ENCODE measurements at places on chromosomes 12 and 14. TPM values are rescaled to one million over a fixed set of nuclear protein-coding genes. Genes with fewer than 3 reads are reported as not detected.

Gene MDGA2
- 0.63 TPM for polyA plus RNA-seq

Gene ETFBKMT
- 0.87 TPM for polyA plus RNA-seq

DNA sequence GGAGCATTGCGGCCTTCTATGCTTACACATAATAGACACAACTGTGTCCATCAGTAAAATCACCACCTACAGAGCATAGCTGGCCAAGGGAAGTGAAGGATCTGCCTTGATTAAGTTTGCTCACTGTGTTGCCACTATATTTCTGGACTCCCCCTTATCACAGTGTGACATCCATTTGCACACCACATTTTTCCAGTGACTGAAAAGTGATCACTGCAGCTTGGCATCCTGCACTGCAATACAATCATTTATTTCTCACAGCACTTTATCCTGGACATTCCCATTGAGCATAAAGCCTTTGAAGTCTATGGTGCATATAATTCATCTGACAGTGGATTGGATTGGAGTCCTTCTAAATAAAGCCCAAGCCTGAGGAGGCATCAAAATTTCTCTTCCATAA, 217.2 kb downstream of the NOVA1 start:
- H3K36me3 ChIP-seq = no peaks in the 10 kb centered on the region
- H3K27me3 ChIP-seq = no peaks in the 10 kb centered on the region
- no peaks in the 10 kb centered on the region for H3K4me1 ChIP-seq
- DNase-seq = no peak
- H3K4me3 ChIP-seq = no peak overlapping the region

GRCh38 chr12:11884116-11884515, 186.6 kb upstream of the BCL2L14 start:
- H3K27ac ChIP-seq = no peak overlapping the region
- H3K4me3 ChIP-seq = no peak overlapping the region
- DNase-seq = no peak
- no peaks in the 10 kb centered on the region for H3K36me3 ChIP-seq
- no peaks in the 10 kb centered on the region for H3K4me1 ChIP-seq
- no peaks in the 10 kb centered on the region for H3K27me3 ChIP-seq

DNA sequence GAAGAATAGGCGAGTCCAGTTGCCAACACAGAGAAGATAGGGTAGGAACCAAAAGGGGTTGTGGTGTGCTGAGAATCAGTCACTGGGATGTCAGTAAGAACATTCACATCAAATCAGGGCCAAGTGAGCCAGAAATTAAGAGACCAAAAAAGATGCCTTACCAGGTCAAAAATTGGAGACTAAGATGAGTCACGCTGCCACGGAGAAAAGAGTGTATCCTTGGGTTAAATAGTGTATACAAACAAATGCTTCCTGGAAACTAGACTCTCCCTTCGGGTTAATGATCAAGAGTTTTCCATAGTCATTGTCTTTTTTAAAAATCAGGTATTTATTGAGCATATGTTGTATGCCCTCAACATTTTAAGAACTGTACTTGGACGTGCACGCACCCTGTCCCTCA, 45.2 kb upstream of the BAZ1A start:
- H3K27ac ChIP-seq = no peak overlapping the region
- H3K36me3 ChIP-seq = no peaks in the 10 kb centered on the region
- no peaks in the 10 kb centered on the region for H3K27me3 ChIP-seq
- DNase-seq = no peak
- no peaks in the 10 kb centered on the region for H3K4me1 ChIP-seq

DNA sequence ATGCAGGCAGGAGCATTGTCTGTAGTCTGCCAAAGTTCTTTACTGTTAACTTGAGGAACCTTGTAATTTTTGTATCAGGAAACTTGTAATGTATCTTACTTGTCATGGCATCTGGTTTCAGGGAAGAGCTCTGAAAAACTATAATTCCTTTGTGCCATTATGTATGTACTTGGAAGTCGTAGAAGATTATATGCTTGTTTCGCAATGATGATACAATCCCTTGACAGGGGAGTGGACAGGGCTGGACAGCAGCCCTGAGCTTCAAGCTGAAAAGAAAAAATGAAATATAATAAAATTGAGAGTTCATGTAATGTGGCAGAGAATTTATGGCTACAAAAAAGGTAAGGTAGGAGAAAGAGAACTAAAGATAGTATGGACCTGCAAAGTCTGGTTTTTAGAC, 7.4 kb upstream of the DLGAP5 start:
- H3K27me3 ChIP-seq = no peaks in the 10 kb centered on the region
- H3K27ac ChIP-seq = no peak overlapping the region
- H3K4me1 ChIP-seq = peaks cover 13% of the 10 kb centered on the region
- DNase-seq = no peak
- no peaks in the 10 kb centered on the region for H3K36me3 ChIP-seq
- no peak overlapping the region for H3K4me3 ChIP-seq

- no peaks in the 10 kb centered on the region for H3K36me3 ChIP-seq
- H3K4me3 ChIP-seq = no peak overlapping the region
- H3K27ac ChIP-seq = no peak overlapping the region
- DNase-seq = no peak
- H3K4me1 ChIP-seq = peaks cover 6% of the 10 kb centered on the region
Measured at GRCh38 chr14:33956640-33957039, 5.8 kb upstream of the EGLN3 start.

DNA sequence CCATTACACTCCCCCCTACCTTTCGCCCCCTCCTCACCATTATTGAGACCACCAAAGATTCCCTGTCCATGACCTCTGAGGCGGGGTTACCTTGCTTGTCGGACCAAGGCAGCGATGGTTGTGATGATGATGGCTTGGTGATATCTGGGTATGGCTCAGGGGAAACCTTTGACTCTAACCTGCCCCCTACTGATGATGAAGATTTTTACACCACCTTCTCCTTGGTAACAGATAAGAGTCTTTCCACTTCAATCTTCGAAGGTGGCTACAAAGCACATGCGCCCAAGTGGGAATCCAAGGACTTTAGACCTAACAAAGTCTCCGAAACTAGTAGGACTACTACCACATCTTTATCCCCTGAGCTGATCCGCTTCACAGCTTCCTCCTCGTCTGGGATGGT, 350.2 kb downstream of the DIO2 start:
- H3K27me3 ChIP-seq = no peaks in the 10 kb centered on the region
- H3K4me1 ChIP-seq = no peaks in the 10 kb centered on the region
- no peaks in the 10 kb centered on the region for H3K36me3 ChIP-seq
- H3K27ac ChIP-seq = no peak overlapping the region

DNA sequence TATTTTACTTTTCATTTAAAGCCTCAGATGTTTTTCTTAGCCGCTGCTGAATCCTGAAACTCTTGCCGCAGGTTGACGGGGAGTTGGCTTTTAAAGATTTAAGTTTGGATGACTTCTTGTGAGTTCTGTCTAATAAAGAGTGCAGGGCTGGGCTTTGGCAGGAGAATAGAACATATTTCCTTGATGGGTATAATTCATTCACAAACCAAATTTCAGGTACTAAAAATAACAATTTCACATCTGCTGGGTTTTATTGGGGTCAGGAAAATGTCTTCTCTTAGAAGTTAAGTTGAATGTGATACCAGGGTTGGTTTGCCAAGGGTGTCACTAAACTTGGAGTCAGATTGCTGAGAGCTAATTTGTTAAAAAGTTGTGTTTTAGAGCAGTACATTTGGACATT, 9.7 kb downstream of the SP1 start:
- no peak for DNase-seq
- 0 out of 2 replicates have a peak, but pooled peaks cover 3% of the 10 kb centered on the region for H3K4me1 ChIP-seq
- H3K36me3 ChIP-seq = peaks cover 11% of the 10 kb centered on the region
- no peak overlapping the region for H3K4me3 ChIP-seq
- H3K27ac ChIP-seq = no peak overlapping the region
- H3K27me3 ChIP-seq = no peaks in the 10 kb centered on the region

GRCh38 chr14:81382517-81383225, 17.5 kb downstream of the STON2 start:
- 0 out of 2 replicates have a peak, but pooled peaks cover 5% of the 10 kb centered on the region for H3K36me3 ChIP-seq
- H3K4me3 ChIP-seq = no peak overlapping the region
- no peaks in the 10 kb centered on the region for H3K27me3 ChIP-seq
- no peak for DNase-seq
- H3K4me1 ChIP-seq = peaks cover 32% of the 10 kb centered on the region

DNA sequence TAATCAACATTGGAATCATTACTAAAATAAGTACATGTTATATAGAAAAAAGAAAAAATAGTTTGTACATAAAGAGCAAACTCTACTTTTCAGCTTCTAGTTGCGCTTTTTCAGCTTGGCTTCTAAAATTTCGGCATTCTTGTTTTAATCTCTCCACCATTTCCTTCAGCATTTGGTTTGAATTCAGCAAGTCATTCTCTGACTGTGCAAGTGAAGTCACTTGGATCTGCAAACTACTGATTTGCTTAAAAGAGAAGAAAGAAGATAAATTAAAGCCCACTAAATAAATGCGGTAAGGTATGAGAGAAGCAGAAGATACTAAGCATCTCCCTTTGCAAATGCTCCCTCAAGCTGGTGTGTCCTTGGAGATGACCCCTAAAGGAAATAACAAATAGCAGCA, 126.3 kb downstream of the CEP83 start:
- H3K27ac ChIP-seq = no peak overlapping the region
- H3K4me3 ChIP-seq = no peak overlapping the region
- no peaks in the 10 kb centered on the region for H3K27me3 ChIP-seq
- no peaks in the 10 kb centered on the region for H3K36me3 ChIP-seq

- no peaks in the 10 kb centered on the region for H3K27me3 ChIP-seq
- H3K4me1 ChIP-seq = no peaks in the 10 kb centered on the region
- no peak overlapping the region for H3K4me3 ChIP-seq
- no peak overlapping the region for H3K27ac ChIP-seq
Measured at GRCh38 chr12:94500831-94501567, 41.3 kb upstream of the CEP83 start.

- no peak overlapping the region for H3K4me3 ChIP-seq
- DNase-seq = no peak
- no peak overlapping the region for H3K27ac ChIP-seq
- no peaks in the 10 kb centered on the region for H3K36me3 ChIP-seq
Measured at GRCh38 chr12:94128280-94128679, 20.1 kb upstream of the PLXNC1 start.

DNA sequence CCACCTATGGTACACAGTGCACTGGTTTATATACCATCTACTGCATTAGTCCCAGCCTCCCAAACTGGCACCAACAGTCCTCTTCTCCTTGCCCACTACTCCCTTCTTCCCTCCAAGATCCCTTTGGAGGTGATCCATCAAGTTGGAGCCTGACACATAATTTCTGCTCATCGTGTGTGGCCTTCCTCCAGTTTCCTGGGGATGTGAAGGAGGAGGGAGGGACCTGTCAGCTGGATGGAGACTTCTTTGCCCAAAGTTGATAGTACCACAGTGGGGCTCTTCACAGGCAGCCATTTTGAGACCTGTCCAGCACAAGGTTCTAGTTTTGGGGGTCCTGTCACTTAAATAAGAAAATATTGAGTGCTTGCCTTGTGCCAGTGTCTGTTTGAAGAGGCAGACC, 17.1 kb upstream of the CTDSP2 start:
- peaks cover 35% of the 10 kb centered on the region for H3K27me3 ChIP-seq
- peaks cover 14% of the 10 kb centered on the region for H3K4me1 ChIP-seq
- H3K27ac ChIP-seq = no peak overlapping the region
- H3K4me3 ChIP-seq = no peak overlapping the region
- DNase-seq = no peak

- no peaks in the 10 kb centered on the region for H3K36me3 ChIP-seq
- H3K4me1 ChIP-seq = peaks cover 5% of the 10 kb centered on the region
- H3K4me3 ChIP-seq = no peak overlapping the region
- no peak for DNase-seq
- no peak overlapping the region for H3K27ac ChIP-seq
Measured at GRCh38 chr12:89238593-89238992, 113.7 kb downstream of the DUSP6 start.

GRCh38 chr12:64493513-64493912, 41.6 kb downstream of the TBK1 start:
- peaks cover 48% of the 10 kb centered on the region for H3K36me3 ChIP-seq
- H3K4me1 ChIP-seq = no peaks in the 10 kb centered on the region
- H3K27me3 ChIP-seq = no peaks in the 10 kb centered on the region
- H3K4me3 ChIP-seq = no peak overlapping the region
- no peak for DNase-seq

DNA sequence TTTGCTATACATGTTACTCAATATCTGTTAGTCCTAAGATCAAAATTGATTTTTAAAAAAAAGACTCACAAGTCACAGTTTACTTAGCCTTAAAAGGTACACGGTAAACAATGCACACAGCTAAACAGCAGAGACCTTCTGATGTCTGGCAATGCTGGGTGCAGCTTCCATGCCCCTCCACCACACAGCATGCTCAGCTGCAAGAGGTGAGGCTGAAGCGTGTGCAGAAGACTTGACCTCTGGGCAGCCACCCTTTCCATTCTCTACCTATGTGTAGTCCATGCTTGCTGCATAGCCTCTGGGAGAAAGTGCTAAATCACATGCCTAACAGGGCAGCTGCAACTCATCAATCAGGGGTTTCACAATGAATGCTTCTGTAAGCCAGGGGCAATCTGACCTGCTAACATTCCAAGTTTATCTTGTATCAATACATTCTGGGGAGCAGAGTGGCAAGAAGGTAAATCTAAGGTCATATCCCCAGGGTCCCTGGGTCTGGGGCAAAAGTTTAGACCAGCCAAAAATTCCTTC, 44.5 kb upstream of the AMN1 start:
- no peaks in the 10 kb centered on the region for H3K36me3 ChIP-seq
- no peaks in the 10 kb centered on the region for H3K27me3 ChIP-seq
- DNase-seq = no peak
- H3K4me1 ChIP-seq = no peaks in the 10 kb centered on the region
- H3K4me3 ChIP-seq = no peak overlapping the region

All from GM23338 (cell line).